ENCODE measurements at places on chromosomes 2 and 18. TPM values are rescaled to one million over a fixed set of nuclear protein-coding genes. Genes with fewer than 3 reads are reported as not detected.

- no peak for DNase-seq
Measured at GRCh38 chr2:55168221-55169154, 63.6 kb downstream of the CLHC1 start.

SPTBN1 gene
- 680 TPM for total RNA-seq

DNA sequence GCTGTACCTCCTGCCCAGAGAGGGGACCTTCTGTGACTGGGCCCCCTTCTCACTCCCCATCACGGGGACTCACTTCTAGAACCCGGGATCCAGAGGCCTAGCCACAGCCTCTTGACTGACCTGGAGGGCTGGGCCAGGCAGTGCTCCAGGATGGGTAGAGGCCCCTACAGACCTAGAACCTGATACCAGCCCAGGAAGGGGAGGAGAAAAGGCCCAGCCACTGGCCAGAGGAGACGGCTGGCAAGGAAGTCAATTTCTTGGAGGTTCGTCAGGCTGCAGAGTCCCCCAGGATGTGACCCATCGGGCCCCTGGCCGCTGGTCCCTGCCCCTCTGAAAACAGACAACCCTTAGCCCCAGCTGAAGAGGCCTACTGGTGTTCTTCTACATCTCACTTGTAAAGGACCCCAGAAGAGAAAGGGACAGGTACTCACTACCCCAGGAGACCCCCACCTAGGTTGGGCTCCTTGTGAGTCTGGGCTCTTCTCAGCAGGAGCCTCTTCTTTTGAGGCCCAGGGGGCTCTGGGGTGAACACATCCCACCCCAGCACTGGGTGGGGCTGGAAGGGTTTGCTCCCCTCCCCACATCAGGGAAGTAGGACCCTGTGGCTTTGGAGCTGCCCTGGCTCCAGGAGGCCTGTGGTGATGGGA is 86.0 kb downstream of the STPG4 start:
- DNase-seq: no peak

GRCh38 chr18:27214831-27215230 is 29.7 kb upstream of the CHST9 start:
- no peak for DNase-seq

- no peak for DNase-seq
Measured at GRCh38 chr2:120167272-120167671, 55.9 kb downstream of the TMEM185B start.

MRPL30 gene
- total RNA-seq: 39.7 TPM

DNA sequence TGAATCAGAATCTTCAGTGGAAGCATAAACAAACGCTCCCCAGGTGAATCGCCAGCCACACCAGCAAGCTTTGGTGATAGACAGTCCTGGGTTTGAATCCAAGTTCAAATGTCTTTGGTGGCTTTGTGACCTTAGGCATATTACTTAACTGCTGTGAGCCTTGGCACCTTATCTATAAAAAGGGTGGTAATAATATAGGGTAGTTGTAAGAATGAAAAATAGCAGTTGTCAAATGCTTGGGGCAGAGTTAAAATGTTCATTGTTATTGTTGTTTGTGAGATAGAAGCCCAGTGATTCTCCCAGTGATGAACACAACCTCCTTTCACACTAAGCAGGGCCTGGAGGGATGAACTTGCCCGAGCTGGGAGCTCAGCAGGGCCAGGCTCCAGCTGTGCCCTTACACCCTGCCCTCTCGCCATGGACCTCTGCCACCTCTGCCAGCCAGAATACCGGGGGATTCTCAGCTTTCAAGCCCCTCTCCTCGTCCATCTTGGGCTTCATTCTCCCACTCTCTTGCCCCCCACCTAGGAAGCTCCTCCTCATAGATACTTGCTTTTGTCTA is 6.1 kb upstream of the TMBIM1 start:
- no peak for DNase-seq

DNA sequence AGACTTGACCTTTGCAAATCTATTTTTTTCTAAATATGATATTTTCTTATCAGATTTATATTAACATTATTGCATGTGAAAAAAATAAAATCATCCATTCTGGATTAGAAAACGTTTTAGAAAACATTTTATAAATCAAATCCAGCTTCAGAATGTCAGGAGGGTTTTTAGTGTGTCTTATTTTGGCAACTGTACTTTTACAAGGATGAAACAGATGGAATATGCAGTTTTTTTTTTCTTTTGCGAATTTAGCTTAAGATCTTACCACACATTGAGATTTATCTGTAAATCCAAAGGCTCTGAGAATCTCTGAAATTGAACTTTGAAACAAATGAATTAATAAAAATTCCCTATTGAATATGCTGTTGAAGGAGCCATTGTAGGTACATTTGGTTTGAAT is 36.7 kb downstream of the FAM171B start:
- no peak for DNase-seq

ACOXL gene
- total RNA-seq: 0.10 TPM

DNA sequence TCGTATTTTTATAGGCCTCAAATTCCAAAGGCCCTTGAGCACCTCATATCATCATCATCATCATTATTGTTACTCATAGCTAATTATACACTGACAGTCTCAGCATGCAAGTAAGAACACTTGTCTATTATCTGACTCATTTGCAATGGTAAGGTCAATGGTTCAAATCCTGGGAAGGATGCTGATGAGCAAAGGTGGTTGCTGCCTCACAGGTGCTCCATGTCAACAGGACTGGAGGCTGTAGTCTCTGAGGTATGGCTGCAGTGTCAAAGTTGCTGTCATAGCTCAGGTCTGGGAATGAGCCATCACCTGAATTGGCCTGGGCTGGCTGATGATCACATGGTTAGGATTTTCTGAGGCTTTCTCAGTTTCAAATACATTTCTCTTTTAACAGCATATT is 379.3 kb downstream of the BCL11A start:
- DNase-seq: no peak

FOXI3 gene
- not detected for total RNA-seq

DNA sequence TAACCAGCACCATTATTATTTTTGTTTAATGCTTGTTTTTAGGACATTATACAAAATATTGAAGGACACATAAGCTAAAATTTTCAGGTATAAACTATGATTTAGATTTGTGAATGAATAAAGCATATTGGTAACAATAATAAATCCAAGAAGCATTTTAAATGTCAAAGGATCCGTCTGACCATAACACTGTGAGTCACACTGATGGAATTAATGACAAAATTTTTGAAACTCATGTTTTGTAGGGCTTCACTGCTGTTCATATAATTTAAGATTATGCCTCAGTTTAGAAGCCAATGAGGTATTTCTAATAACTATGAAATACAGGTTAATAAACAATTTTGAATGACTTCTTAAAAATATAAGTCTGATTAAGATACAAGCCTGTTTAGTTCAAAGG is 124.6 kb downstream of the TMEFF2 start:
- no peak for DNase-seq

DNA sequence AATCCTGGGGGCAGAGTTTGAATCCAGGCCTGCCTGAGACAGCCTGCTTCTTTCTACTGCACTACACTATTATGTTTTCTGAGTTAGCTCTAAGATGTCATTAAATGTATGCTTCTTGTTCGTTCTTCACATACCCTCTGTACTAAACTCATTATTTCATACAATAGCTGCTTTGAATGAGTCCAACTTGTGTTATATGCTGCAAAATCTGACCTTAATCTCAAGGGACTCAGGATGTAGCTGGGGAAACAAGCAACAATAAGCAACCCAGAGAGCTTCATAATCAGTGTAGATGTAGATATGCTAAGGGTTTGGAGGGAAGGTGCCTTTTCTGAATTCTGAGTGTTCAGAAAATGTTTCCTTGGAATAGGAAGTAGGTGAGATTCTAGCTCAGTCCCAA is 14.4 kb downstream of the FMNL2 start:
- no peak for DNase-seq

SERPINB2 gene
- total RNA-seq: 33.7 TPM

DNA sequence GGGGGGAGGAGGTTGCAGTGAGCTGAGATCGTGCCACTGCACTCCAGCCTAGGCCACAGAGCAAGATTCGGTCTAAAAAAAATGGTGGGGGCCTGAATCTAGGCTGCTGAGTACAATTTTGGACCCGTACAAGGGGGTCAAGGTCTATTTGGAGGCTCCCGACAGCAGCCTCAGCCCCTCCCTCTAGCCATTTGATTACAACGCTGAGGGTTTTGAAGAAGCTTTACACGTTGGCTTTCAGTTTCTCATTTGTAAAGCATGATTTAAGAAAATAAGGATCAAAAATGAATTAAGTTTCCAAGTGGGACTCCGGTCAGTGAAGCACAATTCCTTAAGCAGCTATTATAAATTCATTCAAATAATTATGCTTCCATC is 133.9 kb downstream of the TGIF1 start:
- DNase-seq: no peak

FSHR gene
- total RNA-seq: not detected

GRCh38 chr2:160876765-160877164 is 283.5 kb upstream of the TANK start:
- no peak for DNase-seq

- DNase-seq: no peak
Measured at GRCh38 chr2:42007551-42007950, 40.3 kb upstream of the PKDCC start.

- DNase-seq: no peak
Measured at GRCh38 chr18:76589866-76590265, 94.8 kb upstream of the ZNF516 start.

IL1A gene
- 4.5 TPM for total RNA-seq

- no peak for DNase-seq
Measured at GRCh38 chr2:19944205-19944845, 42.5 kb upstream of the TTC32 start.

- no peak for DNase-seq
Measured at GRCh38 chr2:239377591-239377990, 23.2 kb downstream of the HDAC4 start.

NGEF gene
- total RNA-seq: 0.47 TPM

MFSD2B gene
- not detected for total RNA-seq

ITGB6 gene
- total RNA-seq: 0.47 TPM

DNA sequence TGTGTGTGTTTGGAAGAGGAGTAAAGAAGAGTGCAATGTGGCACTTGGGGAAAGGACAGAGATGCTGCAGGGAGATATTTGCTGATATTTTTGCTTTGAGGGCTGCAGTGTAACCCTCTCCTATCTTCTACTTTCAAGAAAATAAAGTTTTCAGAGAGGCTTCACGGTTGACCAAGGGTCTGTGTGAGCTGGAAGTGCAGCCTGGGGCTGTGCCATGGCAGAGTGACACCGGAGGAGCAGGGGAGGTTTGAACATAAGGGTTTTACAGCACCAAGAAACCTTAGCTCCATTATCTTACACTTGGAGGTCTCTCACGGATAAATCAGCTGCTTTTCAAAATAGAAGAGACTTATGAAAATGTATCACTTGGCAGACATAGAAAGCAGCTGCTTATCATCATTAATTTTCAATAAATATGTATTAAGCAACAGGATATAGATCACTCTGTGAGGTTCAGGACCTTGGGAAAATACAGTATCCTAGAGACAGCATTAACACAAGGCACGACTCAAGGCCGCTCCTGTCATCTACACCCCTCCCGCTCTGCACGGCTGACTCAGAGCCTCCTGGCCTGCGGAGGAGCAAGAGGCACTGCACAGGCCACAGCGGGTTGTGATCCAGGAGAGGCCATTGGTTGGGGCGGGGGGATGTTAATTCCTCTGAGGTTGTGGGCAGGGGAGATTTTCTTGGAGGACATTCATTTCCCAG is 127.8 kb downstream of the COPS8 start:
- no peak for DNase-seq

- no peak for DNase-seq
Measured at GRCh38 chr2:183390109-183390508, 265.9 kb downstream of the NUP35 start.

- DNase-seq: no peak
Measured at GRCh38 chr2:52995424-52995823, 772.2 kb upstream of the CHAC2 start.

Data from glomerular endothelial cell (primary cell).